ENCODE measurements at places on chromosomes 6 and 20. TPM values are rescaled to one million over a fixed set of nuclear protein-coding genes. Genes with fewer than 3 reads are reported as not detected.

DNA sequence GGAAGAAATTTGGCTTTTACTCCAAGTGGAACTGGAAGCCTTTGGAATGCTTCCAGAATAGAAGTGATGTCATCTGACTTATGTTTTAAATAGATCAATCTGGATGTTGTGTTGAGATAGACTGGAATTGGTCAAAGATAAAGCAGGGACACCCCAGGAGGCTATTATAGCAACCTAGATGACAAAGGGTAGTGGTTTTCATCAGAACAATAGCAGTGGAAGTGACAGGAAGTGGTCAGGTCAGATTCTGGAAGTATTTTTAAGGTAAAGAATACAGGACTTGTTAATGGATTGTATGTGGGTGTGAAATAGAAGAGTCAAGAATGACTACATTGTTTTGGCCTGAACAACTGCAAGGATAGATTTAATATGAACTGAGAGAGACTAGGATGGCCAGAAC, 191.4 kb downstream of the ADGRB3 start:
- DNase-seq: no peak

GRCh38 chr20:19746396-19746795, 11.7 kb upstream of the RIN2 start:
- no peak for DNase-seq

ZBTB46 gene
- 6.8 TPM for total RNA-seq

DNA sequence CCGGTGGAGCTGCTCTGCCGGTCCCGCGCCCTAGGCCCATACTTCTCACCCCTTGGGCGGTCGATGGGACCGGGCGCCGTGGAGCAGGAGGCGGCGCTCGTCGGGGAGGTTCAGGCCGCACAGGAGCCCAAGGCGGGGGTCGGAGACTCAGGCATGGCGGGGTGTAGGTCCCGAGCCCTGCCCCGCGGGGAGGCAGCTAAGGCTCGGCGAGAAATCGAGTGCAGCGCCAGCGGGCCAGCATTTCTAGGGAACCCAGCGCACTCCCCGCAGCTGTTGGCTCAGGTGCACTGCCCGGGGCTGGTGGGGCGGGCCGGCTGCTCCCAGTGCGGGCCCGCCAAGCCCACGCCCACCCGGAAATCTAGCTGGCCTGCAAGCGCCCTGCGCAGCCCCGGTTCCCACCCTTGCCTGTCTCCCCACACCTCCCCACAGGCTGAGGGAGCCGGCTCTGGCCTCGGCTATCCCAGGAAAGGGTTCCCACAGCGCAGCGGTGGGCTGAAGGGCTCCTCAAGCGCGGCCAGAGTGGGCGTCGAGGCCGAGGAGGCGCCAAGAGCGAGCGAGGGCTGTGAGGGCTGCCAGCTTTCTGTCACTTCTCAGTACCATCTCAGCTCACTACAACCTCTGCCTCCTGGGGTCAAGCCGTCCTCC, 40.2 kb upstream of the GMPR start:
- DNase-seq: no peak

DNA sequence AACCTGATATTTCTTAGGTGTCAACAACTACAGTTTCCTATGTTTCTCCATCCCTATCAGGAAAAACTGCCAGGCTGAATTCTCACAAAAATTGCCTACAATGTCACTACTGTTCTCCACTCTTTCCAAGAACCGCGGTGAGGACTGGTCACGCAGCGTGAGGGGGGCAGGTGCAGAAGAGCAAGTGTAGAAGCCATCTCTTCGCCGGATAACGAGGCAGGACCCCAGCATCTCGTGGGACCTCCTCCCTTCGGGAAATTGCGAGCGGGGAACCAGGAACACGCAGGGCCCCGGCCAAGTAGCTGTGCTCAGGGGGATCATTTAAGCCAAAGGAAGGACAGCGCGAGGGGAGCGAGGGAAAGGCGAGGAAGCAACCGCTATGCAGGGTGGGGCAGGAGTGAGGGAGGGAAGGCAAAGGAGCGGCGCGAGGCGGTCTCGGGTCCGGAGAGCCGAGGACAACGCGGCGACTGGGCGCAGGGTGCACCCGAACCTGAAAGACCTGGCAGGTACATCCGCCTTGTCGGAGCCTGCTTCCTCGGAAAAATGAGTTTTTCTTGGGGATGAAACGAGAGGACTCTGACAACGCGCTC, 559 bp downstream of the APMAP start:
- no peak for DNase-seq

DNA sequence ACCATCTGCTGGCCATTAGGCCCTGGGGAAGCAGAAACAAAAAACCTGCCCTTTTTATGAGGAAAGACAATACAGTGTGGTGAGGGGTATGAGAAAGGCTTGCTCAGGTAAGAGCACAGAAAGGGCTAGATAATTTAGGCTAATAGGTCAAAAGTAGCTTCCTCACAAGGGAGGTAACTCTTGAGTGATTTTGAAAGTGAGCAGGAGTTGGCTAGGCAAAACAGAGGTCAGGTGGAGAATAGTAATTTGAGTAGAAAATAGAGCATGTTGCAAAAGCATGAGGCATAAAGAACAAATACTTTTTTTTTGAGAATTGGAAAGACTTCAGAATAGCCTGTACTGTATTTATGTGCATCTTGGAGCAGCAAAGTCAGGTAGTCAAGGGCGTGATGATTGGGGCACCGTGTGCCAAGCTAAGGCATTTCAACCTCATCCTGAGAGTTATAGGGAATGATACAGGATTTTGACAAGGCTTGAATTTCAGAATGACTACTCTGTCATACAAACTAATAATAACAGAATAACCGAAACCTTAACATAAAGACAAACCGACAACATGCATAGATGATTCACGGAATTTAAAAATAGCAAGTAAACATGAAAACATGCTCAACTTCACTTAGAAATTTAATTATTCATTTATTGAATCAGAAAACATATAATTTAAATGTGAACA, 123.0 kb upstream of the ENPP5 start:
- DNase-seq: no peak

DNA sequence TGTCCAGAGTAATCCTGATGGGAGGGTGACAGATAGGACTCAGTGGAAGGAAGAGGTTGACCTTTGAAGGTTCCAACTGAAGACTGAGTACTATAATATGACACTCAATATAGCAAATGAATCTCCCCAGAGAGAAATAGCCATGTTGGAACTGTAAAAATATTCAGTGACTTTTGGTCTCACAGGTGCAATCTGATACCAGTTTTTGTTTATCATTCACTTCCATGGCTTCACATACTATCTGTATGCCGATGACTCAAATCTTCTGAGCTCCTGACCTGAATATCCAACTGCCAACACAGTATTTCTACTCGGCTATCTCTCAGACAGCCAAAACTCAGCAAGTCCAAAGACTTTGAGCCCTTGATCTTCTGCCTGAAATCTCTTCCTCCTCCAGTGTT, 21.8 kb upstream of the PKHD1 start:
- DNase-seq: no peak

HLA-DQA1 gene
- not detected for total RNA-seq

DNA sequence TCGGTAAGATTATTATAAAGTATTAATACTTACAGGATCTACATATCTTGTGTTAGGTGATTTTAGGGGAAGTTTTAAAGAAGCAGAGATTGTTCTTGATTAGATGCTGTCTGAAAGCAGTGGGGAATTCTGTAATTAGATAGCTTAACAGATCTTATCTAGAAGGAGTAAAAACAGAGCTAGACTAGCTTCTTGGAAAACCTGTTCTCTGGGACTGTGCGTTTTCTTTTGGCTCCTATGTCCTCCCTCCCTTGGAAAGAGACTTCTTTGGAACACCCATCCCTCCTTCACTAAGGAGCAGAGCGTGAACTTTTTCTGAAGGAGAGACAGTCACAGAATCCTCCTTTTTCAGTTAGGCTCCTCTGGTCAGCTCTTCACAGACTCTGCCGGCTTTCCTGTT, 83.5 kb upstream of the ZNF184 start:
- no peak for DNase-seq

- DNase-seq: no peak
Observed at GRCh38 chr6:104159045-104159618, 700.6 kb downstream of the HACE1 start.

UBE2C gene
- total RNA-seq: 210 TPM

FKBP1C gene
- total RNA-seq: 0.41 TPM

GRCh38 chr20:19600042-19600441, 158.0 kb upstream of the RIN2 start:
- DNase-seq: no peak

All from A172 (cell line).